ENCODE measurements at places on chromosomes 6 and 20.

GRCh38 chr6:6712449-6713403 lies 124.2 kb downstream of the LY86 start:
- no peak for DNase-seq

DNA sequence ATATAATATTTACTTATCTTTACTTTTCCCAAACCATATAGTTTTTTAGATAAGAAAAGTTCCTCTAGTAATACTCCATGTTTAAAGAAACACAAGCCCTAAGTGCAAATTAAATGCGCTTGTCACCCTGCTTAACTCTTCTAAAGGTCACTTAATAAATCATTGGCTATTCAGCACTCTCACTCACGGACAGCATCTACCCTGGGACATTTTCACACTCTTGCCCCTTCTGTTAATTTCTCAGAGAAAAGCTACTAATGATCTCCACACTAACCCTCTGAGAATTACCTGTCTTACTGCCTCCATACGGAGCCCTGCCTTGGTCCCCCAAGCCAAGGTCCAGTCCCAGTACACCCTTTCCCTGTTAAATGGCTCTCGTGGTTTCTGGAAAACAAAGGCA lies 102.2 kb downstream of the NRN1 start:
- DNase-seq = no peak

DNA sequence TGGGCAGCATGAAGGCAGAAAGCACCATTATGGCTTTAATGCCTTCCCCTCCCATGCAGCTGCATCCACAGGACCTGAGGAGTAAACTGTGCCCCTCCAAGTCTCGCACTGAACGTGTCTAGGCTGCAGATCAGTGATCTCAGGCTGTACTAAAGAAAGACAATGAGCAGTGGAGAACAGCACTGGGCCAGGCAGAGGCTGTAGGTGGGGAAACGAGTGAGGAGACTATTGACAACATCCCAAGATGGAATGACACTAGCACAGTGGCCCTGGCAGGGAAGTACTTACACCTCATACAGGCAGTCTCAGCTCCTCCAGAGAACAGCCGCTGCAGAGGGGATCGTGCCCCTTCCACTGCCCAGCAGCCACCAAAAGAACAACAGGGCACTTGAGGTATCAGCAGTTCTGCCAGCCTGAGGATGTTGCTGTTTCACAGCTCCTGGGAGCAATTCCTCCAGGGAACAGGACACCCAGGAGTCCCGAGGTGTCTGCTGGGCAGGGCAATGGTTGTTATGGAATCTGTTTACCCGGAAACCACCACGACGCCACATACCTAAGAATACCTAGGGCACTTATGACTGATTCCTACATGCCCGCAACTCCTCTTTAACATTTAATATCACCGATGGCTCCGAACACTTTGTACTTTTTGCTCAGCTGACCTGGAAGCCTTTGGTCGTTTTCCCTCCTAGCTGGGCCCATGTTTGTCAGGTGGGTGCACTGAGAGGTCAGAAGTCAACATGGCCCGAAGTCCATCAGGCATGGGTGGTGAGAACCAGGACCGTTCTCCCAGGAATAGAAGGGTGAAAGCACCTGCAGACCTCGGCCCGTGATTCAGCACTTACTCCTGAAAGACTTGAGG lies 79.1 kb downstream of the SLC22A23 start:
- no peak for DNase-seq

GRCh38 chr6:5036269-5036668 lies 32.4 kb upstream of the RPP40 start:
- DNase-seq = no peak

- DNase-seq = no peak
Observed at GRCh38 chr20:33609504-33609903, 52.6 kb upstream of the C20orf144 start.

- DNase-seq = no peak
Observed at GRCh38 chr20:24951536-24952083, 2.5 kb downstream of the CST7 start.

DNA sequence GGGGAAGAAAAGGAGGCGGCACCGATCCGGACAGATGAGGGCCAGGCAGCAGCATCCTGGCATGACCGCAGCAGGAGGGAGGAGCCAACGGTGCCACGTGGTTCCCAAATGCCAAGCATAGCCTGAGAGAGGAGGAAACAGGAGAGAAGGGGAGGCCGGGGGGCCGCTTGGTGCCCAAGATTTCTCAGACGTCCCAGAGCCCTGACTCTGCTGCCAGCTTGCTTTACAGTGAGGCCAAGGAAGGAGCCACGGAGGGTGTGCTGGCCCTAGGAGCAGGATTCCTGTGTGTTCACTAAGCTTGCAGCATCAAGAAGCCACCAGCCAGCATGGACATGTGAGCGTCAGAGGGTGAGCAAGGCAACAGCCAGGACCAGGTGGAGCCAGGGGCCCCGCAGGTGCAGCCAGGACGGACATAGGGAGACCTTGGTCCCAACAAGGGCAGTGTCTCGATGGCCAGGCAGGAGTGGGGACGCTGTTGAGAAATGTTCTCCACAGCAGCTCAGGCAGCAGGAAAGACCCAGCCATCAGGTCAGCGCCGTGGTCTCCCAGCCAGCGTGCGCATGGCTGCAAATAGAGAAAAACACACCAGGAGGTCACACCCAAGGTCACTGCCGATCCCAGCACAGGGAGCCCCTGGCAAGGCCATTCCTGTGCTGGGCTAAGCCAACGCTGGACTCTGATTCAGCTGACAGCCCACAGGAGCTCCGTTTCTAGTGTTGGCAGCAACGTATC lies 143.7 kb downstream of the DLL1 start:
- DNase-seq = no peak

- DNase-seq = no peak
Observed at GRCh38 chr6:1442929-1443328, 53.6 kb downstream of the FOXF2 start.

DNA sequence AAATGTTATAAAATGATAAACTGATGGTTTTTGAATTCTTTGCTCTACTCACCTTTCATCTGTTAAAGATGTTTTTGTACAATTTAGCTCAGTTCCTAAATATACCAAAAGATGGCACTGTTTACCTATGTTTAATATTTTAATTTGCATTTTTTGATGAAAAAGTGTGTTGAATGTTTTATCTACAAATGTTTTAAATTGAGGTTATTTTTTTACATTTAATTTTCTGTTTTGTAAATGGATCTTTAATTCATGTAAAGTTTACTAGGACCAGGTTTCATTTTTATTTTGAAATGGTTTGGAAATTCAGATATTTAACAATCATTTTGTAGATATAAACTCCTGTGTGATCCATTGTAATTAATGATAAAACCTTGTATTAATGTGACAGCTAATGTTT lies 30.0 kb downstream of the CDKAL1 start:
- DNase-seq = no peak

- DNase-seq = no peak
Observed at GRCh38 chr6:40355066-40355465, 232.1 kb downstream of the LRFN2 start.

GRCh38 chr20:64242797-64243475 lies 12.6 kb upstream of the PCMTD2 start:
- no peak for DNase-seq

DNA sequence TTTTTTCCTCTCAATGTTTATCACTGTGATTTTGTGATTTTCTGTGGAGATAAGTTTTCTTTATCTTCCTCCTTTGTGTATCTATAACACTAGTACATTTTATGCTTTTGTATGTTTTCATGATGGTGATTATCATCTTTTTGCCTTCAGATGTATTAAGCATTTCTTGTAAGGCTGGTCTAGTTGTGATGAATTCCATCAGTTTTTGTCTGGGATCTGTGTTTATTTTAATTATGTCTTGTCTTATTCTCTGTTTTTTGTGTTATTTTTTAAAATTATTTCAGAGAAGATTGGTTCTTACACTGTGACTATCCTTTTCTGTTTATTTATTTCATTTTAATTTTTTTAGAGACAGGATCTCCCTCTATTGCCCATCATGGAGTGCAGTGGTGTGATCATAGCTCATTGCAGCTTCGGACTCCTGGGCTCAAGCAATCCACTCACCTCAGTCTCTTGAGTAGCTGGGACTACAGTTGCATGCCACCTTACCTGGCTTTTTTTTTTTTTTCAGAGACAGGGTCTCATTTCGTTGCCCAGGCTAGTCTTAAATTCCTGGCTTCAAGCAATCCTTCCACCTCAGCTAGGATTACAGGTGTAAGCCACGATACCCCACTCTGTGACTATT lies 187.4 kb downstream of the SLC16A10 start:
- DNase-seq = no peak

GRCh38 chr6:25458485-25458884 lies 179.3 kb downstream of the CARMIL1 start:
- DNase-seq = no peak

GRCh38 chr20:910870-911770 lies 5.0 kb downstream of the ANGPT4 start:
- DNase-seq = no peak

DNA sequence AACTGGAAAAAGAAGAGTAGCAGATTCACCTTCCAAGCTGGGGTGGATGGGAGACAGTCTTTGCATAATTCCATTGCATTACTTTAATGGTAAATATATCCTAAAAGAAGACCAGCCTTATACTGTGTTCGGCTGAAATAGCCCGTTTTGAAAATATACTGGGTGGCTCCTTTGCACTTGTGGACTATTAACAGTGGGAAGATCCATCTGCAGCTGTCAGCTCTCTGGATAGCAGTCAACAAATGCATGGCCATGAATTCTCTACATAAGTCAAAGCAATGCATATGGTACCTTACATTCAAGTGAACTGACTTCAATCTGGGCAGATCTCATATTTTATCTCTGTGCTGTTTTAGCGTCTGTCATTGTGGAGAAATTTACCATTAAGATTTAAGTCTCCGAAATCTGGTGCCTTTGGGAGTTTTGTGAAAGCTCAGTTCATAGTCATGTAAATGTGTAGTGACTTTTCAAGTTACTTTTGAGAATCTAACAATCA lies 400.6 kb upstream of the RNF217 start:
- DNase-seq = no peak

DNA sequence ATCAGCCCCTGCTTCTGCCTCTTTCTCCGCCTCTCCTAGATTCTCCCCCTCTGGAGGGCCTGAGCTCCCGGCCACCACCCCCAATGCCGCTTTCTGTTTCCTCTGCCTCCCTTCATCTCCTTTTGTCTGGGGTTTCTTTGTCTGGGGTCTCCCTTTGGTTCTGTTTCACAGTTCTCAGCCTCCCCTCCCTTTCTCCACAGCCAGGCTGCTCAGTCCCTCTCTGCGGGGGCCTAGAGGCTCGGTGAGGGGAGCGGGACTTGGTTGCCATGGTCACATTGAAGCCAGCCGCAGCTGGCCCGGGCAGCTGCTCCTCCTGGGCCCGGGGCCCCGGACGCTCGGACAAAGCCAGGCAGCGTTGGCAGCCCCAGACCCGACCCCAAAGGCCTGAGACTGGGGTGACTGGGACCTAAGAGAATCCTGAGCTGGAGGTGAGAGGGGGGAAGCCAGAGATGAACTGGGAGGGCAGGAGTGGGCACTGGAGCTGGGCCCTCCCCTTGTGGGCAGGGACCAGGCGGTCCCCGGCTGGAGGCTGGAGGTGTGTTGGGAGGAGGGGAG lies 3.5 kb upstream of the DDR1 start:
- DNase-seq = no peak

DNA sequence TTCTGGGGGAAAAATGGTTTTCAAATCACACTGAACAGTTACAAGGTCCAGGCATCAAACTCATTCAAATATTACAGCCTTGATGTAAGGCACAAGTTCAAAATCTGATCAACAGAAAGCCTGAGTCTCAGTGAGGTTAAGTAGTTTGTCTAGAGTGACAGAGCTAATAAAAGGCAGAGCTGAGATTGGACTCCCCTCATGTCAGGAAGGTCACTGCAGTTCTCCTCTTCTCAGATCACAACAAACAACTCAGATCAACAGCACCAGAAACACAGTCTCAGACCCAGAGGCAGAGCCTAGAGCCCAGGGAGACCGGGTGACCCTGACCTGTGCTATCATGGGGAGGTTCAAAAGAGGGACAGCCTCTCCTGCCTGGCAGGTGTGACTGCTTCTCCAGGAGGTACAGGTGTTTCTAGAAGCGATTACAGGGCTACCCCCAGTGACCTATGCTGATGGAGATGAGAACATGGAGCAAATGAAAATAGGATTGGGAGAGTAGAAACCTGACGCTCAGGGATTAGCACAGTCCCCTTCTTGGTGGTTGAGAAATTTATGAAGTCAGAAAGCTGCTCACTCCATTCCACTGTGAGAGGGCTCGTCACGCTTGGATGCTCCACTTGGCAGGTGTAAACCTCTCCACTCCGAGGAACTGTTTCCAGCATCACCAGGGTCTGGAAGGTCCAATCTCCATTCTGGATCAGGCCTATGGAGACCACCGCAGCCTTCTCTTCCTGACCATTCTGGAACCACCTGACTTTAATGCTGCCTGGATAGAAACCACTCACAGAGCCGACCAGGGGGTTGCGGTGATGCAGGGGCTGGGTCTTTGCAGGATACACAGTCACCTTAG lies 24.3 kb upstream of the HLA-DRB5 start:
- no peak for DNase-seq

DNA sequence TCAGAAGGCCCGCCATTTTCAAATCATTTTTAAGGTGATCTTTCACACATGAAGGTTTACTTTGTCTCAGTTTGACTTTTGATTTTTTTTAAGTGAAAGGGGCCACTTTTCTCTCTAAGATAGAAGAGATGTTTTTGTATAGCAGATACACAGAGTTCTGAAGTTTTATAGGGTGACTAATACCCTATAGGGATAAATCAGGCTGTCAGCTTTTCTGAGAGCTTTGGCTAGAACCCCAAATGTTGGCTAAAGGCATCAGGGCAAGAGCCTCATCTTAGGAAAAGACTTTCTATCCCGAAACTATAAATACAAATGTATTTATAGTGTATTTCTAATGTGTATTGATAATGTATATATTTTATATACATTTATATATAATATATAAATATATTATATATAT lies 181.4 kb downstream of the TBX18 start:
- no peak for DNase-seq

DNA sequence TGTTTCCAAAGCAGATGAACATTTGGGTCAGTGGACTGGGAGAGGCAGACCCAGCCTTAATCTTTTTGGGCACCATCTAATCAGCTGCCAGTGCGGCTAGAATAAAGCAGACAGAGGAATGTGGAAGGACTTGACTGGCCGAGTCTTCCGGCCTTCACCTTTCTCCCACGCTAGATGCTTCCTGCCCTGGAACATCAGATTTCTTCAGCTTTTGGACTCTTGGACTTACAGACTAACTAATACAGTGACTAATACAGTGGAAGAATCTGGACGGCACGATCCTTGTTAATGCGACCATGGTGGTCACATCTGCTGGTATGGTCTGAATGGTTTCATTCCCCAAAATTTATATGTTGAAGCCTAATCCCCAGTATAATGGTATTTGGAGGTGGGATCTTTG lies 122.6 kb upstream of the NXT1 start:
- no peak for DNase-seq

DNA sequence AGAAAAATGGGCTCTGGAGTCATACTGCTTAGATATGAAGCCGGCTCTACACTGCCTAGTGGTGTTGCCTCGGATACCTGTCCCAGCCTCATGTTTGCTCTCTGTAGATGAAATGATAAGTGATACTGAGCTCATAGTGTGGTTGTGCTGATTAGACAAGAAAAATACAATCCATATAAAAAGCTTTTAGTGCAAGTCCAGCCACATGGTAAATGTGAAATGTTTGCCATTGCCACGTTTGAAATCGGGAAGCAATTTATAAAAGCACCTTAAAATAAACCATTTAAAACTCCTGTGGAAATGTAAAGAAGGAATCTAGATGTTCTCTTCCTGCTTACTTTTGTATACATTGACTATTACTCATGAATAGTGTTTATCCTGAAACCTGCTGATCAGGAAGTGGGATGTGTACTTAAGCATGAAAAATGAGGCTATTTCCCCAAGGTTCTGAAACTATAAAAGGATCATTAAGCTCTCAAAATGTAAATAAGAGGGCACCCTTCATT lies 13.1 kb upstream of the PBOV1 start:
- DNase-seq = no peak

- peak; percentile 65 for DNase-seq
Observed at GRCh38 chr6:2853769-2854395, 12.2 kb upstream of the SERPINB1 start.

Data from activated CD4-positive, CD25-positive, alpha-beta regulatory T cell treated with anti-CD3 and anti-CD28 coated beads, Interleukin-2, amount 50 U/mL, for 16 hours (primary cell).